ENCODE measurements at places on chromosomes 11 and 22.

DNA sequence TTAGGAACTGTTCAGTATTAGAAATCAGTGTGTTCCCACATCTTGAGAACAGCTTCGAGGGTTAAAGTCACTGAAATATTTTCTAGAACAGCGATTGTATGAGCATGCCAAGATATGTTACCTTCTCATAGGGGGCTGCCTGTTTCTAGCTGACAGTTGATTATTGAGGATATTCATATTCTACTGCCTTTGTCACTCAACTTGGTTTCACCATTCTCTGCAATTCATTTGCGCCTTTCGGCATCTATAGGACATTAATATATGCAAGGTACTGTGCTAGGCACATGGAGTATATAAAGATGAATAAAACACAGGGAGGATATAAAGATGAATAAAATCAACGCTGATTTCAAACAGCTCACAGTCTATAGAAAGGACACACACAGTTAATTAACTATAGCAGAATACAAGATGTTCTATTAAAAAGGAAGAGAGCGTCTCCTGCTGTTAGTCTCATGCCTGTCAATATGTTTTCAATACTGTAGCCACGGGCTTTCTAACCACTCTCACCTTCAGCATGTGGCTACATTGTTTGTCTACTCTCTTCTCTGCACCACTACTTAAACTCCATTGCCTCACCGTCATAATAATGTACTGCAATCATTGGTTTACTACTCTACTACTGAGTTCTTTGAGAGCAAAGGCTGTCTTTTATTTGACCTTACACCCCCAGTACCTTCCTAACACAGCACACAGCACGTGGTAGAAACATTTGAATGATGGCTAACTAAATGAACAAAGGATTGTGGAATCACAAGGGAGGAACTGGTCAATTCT, 81.9 kb downstream of the RAB30 start:
- no peak for DNase-seq

GRCh38 chr11:122772945-122773344, 65.4 kb upstream of the CRTAM start:
- DNase-seq = no peak

DNA sequence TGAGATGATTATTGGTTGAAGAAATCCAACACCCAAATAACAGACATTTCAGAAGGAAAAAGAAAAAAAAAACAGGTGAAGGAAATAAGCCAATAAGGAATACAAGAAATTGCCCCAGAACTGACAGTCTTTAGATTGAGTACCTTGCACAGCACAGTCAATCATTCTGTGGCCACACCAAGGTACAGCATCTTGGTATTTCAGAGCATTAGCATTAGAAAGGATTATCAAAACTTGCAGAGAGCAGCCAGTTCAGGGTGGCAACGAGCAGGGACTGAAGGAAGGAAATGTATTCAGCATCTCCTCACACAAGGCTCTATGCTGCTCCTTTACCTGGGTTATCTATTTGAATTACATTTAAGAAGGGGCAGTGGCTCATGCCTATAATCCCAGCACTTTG, 2.1 kb downstream of the ADA2 start:
- DNase-seq = no peak

GRCh38 chr11:65165410-65166317, 4.4 kb upstream of the SPDYC start:
- no peak for DNase-seq

- DNase-seq = no peak
These were observed 933 bp upstream of the DLAT start for GRCh38 chr11:112024178-112024772.

DNA sequence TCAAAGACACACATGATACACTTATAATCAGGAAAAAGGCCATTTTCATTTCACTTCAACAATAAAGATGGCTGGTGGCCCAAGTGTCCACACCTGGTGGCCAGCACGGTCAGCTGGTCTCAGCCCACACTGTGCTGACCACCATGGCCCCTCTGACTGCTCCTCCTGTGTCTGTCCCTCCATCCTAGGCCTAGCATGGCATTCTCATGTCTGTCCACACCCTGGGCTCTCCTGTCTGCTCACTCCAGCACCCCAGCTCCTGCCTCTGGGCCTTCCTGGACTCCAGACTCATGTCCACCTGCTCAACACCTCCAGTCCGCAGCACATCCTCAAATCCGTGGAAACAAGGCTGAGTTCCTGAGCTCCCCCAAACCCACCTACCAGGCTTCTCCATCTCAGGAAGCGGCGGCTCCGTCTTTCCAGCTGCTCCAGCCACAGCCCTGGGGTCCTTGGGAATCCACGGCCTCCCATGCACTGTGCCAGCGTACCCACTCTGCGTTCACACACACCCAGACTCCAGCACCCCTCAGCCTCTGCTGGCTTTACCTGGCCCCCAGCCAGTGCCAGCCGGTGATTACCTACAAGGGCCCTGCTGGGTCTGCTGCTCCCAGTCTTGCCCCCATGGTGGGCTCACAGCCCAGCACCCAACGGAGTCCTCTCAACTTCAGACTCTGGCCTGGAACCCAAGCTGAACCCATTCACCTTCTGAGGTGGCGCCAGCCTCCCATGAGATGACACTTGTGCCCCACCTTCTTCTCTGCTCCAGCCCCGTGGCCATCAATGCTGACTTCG, 13.9 kb downstream of the SIRT3 start:
- DNase-seq = no peak

GRCh38 chr11:111978028-111978771, 41.1 kb downstream of the DIXDC1 start:
- DNase-seq = no peak

GRCh38 chr11:131910523-131911387, 540.3 kb downstream of the NTM start:
- DNase-seq = no peak

DNA sequence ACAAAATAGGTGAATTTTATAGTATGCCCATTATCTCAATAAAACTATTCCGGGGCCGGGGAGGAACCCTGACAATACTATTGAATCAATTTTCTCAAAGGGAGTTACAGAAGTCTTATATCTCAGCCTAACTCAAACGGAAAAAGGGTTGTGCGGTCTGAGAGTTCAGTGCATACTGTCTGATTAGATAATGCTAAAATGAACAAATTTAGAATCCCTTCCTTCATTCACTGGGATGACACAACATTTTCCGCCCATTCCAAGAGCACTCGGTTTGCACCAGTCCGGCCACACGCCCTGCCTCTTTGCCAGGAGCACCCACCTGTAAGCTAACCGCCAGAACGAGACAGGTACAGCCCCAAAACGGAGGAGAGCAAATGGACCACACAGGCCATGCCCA, 50.0 kb upstream of the NFRKB start:
- DNase-seq = no peak

DNA sequence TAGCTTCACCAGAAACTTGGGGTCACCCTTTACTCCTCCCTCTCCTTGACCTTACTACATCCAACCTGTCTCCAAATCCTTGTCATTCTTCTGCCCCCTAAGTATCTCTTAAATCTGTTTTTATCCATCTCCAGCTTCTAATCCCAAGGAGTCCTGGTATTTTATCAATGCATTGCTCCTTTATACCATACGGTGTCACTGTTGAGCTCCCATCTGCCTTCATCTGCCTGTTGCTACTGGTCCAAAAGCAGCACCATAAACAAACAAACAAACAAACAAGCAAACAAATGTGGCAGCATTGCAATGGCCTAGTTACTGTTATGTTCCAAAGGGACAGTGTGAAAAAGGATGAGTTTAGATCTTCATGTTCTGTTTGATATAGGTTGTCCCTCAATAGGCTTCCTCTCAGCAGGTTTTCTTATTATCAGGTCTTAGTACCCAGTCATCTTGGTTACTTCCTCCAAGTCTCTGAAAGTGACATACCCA, 34.2 kb downstream of the DNHD1 start:
- DNase-seq = no peak

DNA sequence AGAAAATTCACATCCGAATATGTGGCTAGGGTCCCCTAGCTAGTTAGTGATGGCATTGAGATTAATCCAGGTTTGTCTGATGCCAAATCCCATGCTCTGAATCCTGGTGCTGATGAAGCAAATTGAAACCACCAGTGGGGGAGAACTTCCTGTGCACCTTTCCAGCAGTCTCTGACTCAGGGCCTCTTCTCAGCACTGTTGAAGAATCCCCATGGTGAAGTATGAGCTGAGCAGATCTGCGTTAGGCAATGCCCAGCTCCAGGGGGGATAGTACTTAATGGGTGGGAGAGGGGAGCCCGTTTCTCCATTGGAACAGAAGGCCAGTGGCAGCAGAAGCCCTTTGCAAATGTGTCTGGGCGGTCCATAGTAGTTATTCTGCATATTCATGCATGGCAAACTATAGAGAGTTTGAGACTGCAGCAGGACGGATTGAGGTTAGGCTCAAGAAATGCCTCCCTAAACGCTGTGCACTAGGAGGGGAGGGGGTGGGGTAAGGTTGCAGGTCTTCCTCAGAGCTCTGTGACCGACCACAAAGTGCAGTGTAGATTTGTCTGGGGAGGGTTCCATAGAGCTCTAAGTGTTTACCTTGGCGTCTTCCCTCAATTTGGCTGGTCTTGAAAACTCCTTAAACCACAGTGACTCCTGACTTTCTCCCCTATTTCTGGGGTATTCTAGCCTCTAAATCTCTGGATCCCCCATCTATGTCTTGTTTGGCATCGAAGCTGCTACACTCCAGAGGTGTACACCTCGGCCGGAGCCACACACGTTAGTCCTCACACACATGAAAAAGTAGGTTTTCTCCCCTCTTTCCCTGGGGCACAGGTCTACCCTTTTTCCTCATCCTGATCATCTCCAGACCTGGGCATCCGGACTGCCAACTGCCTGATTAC, 4.8 kb downstream of the POU2F3 start:
- DNase-seq = no peak

- no peak for DNase-seq
These were observed 212.8 kb downstream of the TENM4 start for GRCh38 chr11:79227767-79228755.

- no peak for DNase-seq
These were observed 170.2 kb downstream of the LDLRAD3 start for GRCh38 chr11:36114095-36114494.

DNA sequence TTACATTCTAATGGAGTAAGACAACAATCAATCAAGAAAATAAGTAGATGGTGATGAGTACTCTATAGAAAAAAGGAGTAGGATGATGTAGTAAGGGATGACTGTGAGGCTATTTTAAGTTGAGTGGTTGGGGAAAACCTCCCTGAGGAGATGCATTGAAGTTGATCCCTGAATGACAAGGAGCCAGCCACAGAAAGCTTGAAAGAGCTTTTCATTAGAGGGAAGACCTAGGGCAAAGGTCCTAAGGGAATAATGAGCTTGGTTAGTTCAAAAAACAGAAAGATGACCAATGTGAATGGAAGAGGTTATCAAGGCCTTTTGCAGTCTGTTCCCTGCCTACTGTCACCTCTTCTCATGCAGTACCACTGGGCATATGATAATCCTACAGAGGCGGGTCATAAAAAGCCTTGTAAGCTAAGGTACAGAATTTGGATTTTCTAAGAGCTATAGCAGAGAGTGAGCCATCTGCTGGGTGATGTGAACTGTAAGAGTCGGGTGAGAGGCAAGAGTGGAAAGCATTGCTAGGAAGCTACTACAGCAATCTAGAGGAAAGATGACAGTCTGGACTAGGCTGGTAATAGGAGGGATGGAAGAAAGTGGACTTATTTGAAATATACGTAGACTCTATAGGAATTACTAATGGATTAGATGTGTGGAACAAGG, 3.1 kb downstream of the PPP2R1B start:
- DNase-seq = no peak

DNA sequence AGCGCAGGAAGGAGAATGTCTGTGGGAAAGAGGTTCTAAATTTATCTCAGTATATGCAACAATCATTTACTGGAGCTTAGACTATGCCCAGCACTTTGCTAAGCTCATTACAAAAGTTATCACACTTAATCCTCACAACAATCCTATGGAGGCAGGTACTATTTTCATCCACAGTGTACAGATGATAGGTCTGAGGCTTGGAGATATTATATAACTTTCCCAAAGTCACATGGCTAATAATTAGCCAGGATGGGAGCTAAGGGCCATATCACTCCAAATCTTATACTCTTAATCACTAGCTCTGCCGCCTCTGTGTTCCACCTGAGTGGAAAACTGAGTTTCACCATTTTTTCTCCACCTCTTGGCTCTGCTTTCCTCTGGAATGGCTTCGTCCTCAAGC, 47.3 kb upstream of the CAPRIN1 start:
- DNase-seq = no peak

DNA sequence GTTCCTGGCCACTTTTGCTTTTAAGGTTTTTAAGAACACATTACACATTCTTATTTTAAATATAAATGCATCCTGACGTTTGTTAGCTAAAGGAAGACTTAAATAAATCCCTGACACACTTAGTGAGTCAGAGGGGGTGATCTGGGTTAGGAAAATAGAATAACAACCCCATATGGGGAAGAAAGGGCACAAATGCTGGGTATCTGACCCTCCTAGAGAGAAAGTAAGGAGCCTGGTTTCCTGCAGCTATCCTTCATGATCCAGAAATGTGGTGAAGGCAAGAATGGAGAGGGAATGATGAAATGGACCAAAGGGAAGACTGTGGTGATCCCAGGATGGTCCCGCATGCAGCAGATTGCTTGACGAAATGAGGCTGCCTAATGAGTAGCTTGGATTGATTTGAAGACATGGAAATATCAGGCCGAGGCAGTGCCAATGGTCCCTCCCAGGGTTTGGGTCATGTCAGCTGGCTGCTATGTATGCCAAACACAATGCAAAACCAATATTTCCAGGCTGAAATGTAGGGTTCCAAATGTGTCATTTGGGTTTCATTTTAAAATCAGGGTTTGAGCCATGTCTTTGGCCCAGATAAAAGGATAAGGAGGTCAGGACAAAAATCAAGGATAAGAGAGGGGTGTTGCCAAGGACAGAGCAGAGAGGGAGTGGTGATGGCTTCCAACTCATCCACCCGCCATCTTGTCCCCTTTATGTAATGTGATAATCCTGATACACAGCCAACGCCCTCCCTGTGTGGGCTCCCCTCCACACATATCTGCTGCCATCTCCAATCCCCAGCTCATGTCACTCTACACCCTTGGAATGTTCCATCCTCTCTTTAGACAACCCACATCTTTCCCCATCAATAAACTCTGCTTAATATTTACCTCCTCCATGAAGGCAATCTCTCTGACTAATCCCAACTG, 135.1 kb upstream of the PITPNB start:
- DNase-seq = no peak

DNA sequence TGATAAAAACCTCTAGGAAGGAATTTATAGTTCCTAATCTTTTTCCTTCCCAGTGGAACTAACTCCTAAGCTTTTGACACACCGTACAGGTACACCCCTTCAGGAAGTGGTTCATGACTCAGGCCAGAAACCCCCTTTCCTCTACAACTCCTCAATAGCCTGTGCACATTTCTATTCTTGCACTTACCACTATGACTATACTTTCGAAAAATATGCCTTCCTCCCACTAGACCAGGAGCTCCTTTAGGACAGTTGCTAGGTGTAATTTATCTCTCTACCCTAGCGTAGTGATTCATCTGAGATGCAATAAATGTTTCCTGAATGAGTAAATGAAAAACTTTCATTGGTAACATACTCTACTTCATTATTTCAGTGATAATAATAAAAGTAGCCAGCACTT, 14.5 kb downstream of the MAP6 start:
- no peak for DNase-seq

GRCh38 chr11:45592636-45593035, 72.8 kb downstream of the CHST1 start:
- no peak for DNase-seq

All from stimulated activated CD4-positive, alpha-beta T cell treated with anti-CD3 and anti-CD28 coated beads, Interleukin-1b, Interleukin-23, amount 100 ng/mL, for 24 hours (primary cell).